ENCODE measurements at places on chromosomes 1 and 21.

GRCh38 chr1:152654110-152654509 lies 9.1 kb upstream of the LCE2D start:
- peak; percentile 69 for DNase-seq

DNA sequence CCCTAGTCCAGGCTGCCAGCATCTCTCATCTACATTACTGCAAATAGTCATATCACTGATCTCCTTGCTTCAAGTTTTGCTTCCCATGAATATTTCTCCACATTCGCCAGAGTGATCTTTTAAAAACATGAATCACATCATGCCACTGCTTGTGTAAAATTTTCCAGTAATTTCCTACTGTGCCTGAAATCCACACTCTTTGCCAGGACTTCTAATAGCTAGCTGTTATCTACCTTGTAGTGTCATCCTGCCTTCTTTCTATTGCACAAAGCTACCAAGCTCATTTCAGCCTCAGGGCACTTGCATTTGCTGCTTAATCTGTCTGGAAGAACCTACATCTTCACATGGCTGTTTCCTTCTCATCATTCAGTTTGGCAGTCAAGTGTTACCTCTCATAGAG lies 33.9 kb upstream of the ZNF362 start:
- DNase-seq = no peak

- DNase-seq = peak; percentile 69
These were observed 7.1 kb upstream of the NES start for GRCh38 chr1:156684227-156684782.

DNA sequence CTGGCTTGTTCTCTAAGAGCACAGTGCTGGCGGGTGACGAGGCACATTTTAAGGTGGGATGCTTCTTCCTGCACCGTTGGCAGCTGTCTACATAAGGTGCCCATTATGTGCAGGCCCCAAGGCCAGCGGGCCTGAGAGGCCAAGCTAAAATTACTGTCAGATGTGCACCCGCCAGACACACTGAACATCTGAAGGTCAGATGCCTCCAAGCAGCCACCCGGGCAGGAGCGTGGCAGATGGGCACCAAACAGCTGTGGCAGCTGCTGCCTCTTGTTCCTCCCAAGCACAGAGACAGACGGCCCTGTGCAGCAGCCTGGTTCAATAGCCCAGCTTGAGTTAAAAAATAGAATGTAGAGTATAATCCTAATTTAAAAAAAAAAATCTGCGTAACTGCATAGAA lies 211.9 kb upstream of the EDN2 start:
- DNase-seq = no peak

- no peak for DNase-seq
These were observed 19.3 kb downstream of the B3GALT5 start for GRCh38 chr21:39631842-39632562.

GRCh38 chr1:60136395-60136794 lies 62.8 kb upstream of the C1orf87 start:
- DNase-seq = no peak

DNA sequence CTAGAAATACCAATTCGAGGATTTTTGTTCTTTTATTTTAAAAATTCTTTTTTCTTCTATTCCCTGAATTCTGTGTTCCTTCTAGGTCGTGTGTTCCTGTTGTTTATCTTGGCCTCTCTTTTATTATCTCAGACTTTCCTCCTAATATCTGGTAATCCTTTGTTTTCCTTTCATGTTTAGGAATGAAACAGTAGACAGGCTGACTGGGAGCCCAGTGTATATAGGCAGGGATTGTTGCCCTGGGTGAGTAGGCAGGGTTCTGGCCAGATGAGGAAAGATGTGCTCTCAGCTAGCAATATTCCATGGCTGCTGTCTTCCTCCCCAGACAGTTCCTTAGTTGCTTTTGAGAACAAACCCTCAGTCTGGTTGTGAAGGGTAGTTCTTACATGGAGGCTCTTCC lies 161.8 kb upstream of the PDE4B start:
- DNase-seq = no peak

GRCh38 chr1:22471078-22471477 lies 19.4 kb downstream of the ZBTB40 start:
- no peak for DNase-seq

GRCh38 chr1:228317891-228318810 lies 88.5 kb downstream of the TRIM11 start:
- DNase-seq = no peak
